ENCODE measurements at places on chromosomes 16 and 17.
A peak's percentile ranks its signal among the peaks of the same experiment; 100 is the strongest.

DNA sequence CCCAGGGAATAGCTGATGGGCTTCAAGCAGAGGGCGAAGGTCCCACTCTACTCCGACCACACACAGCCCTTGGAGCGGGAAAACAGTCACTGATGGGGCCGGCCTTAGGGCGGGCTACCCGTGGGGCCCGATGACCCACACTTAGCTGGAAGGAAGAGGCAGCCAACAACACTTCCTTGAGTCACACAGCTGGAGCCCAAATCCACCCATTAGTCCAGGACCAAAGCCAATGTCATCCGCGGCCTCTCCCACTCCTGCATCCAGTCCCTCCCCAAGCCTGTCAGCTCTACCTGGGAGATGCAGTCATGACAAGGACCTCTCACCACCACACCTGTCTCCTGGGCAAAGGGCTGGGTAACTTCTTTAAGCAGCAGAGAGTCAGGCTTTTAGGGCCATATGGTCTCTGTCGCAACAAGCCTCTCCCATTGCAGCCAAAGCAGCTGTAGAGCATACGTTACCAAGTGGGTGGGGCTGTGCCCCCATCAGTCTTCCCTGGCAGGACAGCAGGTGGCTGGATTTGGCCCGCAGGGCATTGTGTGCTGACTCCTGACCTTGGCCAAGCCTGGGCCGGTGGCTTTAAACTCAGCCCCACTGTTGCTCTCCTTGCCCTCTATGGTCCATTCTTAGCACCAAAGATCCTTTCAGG is 110.7 kb downstream of the SOCS1 start:
- no peak for DNase-seq

GRCh38 chr17:42403150-42403549 is 14.9 kb upstream of the STAT3 start:
- DNase-seq, result no peak

DNA sequence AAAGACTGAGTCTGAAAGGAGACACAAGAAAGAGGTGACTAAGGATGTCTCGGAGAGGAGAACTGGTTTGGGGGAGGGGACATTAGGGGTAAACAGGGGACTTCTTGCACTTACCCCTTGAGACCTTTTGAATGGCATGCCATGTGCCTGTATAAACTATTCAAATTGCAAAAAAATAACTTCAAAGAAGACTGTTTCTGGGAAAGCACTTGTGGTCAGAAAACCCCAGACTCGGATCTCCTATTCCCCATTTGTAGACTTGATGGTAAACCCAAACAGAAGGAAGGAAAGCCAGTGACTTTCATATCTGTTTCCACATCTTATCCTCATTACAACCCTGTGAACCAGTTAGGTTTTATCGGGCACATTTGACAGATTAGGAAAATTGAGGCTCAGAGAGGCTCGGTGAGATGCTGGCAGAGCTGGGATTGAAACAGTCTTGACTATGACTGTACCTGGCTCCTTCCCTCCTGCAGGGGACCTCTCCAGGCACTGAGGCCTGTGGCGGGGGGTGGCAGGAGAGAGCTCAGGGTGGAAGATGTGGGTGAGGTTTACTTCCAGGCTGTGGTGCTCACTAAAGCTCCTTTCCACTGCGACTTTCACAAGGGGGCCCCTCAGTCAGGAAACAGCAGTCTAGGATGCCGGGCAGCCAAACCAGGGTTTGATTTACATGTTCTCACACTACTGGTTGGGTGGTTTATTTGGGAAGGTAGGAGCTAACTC is 30.5 kb upstream of the PLCG2 start:
- no peak for DNase-seq

DNA sequence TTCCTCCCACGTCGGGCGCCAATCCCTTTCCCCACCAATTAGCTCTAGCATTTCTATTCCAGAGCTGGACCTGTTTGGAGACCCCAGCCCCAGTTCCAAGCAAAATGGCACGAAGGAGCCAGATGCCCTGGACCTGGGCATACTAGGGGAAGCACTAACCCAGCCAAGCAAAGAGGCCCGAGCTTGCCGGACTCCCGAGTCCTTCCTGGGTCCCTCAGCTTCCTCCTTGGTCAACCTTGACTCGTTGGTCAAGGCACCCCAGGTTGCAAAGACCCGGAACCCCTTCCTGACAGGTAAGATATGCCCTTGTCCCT is 5.6 kb upstream of the SPATA20 start:
- DNase-seq, result no peak

DNA sequence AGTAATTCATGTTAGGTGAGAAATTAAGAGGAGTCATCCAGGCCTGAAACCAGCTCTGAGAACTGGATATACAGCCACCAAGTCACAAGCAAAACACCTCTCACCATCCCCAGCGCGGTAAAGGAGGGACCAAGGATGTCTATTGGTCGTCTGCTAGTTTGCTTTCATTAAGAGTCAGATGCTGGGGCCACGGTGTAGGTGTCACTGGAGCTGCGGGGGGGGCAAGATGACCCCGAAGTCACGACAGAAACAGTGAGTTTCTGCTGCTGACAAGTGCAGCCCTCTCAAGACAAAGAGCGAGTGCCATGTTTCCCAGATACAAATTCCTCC is 790 bp downstream of the NCBP3 start:
- peak; percentile 6 for DNase-seq

- DNase-seq, result no peak
Observed at GRCh38 chr17:65865715-65866425, 304.4 kb upstream of the AXIN2 start.

- DNase-seq, result no peak
Observed at GRCh38 chr17:15382914-15383313, 41.5 kb upstream of the TEKT3 start.

GRCh38 chr17:28141773-28142172 is 99.3 kb downstream of the NLK start:
- DNase-seq, result no peak

DNA sequence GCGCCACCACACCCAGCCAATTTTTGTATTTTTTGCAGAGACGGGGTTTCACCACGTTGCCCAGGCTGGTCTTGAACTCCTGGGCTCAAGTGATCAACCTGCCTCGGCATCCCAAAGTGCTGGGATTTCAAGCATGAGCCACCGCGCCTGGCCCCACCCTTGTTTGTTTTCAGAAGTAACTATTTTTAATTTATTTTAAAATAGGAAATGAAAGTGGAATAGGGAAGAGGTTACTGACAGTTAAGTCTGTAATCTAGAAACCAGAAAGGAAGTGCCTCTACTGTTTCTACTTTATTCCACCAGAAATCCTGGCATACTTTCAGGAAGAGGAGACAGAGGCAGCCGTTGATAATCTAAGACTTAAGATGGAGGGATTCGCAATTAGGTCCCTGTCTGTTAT is 225.6 kb downstream of the TANC2 start:
- no peak for DNase-seq

- no peak for DNase-seq
Observed at GRCh38 chr16:84868829-84869472, 49.2 kb downstream of the CRISPLD2 start.

DNA sequence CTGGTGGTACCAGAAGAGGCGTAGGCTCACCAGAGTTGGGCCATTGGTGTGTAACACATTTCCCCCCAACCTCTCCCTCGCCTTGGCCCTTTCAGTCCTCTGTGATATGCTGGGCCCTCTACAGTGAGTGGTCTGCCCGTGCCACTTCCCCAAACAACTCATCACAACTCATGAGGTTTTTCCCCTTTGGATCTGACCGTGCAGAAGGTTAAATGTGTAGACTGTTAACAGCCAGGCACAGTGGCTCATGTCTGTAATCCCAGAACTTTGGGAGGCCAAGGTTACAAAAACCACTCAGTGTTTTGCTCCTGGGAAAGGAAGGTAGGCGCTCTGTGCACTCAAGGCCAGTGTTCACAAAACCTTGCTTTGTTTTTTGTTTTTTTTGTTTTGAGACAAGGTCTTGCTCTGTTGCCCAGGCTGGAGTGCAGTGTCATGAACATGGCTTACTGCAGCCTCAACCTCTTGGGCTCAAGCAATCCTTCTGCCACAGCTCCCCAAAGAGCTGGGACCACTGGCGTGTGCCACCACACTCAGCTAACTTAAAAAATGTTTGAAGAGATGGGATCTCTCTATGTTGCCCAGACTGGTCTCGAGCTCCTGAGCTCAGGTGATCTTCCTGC is 11.3 kb upstream of the CYB5B start:
- no peak for DNase-seq

- DNase-seq, result no peak
Observed at GRCh38 chr16:68251832-68252231, 6.7 kb downstream of the PLA2G15 start.

GRCh38 chr17:45320349-45320930 is 3.6 kb upstream of the MAP3K14 start:
- DNase-seq, result peak; percentile 68

DNA sequence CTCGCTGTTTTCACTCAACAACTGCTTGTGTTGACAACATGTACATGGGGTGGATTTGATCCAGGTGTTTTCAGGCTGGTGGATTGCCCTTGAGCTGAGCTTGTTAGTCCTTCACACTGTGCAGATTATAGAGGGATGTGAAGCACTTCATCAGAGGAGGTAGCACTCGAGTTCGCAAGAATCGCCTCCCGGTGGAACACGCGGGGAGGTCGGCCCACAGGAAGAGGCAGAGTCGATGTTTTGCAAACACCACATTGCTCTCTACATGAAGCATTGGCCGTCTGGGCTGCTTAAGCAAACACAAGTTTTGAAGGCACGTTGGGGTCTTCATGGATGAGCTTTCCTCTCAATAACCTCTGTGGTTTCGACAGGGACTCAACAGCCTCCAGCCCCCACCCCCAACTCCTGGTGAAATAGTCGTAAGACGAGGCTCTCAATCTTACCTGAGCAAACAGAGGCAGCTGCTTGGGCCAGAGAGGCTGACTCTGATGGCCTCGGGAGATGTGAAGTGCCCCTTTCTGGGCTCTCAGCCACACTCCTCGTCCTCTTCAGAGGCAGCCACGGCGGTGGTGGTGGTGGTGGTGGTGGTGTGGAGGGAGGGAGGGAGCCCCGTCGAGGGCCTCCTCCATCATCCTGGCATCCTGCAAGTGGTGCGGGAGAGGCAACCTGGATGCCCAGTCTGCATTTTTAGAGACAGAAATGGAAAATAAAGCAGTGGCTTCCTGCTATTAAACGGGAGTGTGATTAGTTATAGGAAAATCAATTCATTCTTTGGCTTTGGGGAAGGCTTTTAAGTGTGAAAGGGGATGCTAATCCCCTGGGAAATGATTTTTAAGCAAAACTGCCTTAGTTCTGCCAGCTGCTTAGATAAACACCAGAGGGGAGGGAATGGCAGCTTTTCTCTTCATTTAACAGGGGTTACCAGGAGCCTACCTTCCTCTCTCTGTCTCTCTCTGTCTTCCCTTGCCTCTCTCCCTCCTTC is 552.5 kb upstream of the EEF2KMT start:
- DNase-seq, result no peak

DNA sequence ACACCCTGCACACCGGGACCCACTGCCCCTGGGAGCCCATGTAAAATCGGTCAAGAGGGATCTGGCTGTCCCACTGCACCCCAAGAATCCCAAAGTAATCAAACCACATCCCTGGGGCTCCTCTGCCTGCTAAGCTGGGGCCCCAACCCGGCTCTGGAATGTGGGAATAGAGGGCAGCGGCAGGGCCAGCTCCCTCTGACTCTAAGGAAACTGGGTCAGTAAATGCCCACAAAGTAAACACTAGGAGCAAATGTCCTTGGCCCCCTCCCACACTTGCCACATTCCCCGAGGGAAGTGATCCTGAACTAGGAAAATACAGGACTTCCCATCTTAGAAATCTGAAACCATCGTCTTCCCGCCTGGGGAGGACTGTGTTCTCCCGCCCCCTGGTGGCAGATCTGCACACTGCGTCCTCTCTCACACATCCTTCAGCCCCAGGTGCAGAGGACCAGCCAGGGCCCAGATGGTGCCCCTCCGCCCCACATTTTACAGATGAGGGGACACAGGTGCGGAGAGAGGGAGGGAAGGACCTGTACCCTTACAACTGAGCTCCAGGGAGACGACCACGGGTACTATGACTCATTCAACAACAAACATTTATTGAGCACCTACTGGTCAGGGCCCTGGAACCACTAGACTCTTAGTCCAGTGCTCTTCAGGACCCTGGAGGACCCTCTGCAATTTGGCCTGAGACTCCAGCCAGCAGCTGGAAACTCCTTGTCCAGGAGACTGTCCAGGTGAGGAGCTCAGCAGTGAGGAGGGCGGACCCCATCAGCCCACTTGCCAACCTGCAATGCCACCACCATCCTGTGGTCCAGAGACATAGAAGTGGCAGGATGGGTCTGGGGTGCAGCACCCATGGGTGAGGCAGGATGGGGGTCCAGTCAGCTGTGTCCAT is 10.1 kb downstream of the P3H4 start:
- DNase-seq, result peak; percentile 93

- no peak for DNase-seq
Observed at GRCh38 chr16:87493608-87494280, 920 bp upstream of the ZCCHC14 start.

DNA sequence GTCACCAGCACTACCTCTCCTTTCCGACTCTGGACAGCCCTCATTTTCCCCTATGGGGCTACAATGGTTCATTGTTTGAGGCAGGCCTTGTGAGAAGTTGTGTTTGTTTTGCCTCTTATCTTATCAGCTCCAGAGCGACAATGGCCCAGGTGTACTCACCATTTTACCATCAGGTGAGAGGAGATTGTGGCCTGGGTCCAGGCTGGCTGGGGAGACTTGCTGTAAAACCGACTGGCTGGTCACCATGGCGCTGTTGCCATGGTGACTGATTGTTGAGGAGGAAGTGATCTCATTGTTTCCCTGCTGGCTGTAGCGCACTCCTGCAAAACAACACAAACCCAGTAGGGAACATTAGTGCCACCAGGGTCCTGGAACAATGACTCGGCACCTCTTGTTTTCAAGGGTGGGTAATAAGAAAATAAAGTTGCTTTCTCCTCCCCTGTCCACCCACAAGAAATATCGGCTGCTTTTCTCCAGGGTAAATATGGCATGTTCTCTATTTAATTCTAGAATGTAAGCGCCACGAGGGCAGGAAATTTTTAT is 34.4 kb downstream of the HNF1B start:
- DNase-seq, result peak; percentile 65

- DNase-seq, result no peak
Observed at GRCh38 chr17:31549121-31549524, 157.6 kb downstream of the RAB11FIP4 start.

DNA sequence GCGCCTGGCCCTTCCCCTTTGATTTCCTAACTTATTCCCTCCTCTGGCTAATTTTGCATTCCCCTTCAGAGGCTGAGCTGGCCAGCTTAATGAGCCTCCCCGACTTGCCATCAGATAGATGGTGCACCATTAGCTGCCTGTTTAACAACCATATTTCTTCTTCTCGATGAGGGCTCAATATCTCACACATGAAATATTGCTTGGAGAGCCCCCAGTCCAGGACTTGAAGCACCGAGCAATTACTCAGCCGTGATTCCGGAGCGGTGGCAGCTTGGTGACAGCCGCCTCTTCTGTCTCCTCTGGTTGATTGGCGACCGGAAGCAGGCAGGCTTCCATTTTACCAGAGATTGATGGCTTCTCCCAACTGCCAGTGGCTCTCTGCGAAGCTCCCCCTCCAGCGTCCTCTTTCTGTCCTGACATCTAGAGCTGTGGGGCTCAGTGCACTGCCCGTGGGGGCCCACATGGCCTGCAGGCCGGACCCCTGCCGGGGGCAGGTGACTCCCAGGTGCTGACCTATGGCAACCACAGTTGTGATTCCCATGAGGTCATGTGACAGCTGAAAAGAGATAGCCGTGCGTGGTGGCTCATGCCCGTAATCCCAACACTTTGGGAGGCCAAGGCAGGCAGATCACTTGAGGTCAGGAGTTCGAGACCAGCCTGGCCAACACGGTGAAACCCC is 133.7 kb upstream of the SEC14L1 start:
- DNase-seq, result no peak

- DNase-seq, result no peak
Observed at GRCh38 chr16:79835194-79835593, 234.7 kb upstream of the MAF start.

GRCh38 chr17:8939496-8940334 is 25.8 kb downstream of the PIK3R5 start:
- no peak for DNase-seq

Data from RCC 7860 (cell line).